ENCODE measurements at places on chromosomes 12 and 14.

DNA sequence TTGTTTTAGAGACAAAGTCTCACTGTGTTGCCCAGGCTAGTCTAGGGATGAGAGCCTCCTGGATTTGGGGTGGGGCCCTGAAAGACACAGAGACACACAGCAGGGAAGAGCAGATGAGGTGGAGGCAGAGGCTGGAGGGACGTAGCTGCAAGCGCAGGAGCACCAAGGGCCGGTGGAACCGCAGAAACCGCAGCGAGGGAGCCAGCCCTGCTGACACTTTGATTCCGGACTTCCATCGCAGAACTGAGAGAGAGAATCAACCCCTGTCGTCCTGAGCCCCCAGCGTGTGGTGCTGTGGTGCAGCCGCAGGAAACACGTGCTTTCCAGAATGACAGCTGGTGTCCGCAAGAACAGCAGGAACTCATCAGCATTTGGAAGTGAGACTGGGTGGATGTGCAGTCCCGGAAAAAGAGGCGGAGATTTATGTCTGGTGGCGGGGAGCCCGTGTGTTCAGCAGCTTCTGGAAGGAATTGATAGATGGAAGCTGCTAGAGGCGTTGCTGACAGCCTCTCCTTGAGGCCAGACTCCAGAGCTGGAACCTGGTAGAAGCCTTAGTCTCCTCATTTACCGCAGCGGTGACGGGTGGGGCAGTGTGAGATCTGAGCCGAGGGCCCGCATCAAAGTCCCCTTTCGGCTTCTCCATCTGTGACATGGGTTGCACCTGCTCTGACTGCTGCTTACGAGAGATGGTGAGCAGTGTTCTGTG lies 21.9 kb upstream of the KLC1 start:
- DNase-seq, result peak; percentile 88

GRCh38 chr14:68283378-68284123 lies 464.0 kb downstream of the RAD51B start:
- DNase-seq, result no peak

DNA sequence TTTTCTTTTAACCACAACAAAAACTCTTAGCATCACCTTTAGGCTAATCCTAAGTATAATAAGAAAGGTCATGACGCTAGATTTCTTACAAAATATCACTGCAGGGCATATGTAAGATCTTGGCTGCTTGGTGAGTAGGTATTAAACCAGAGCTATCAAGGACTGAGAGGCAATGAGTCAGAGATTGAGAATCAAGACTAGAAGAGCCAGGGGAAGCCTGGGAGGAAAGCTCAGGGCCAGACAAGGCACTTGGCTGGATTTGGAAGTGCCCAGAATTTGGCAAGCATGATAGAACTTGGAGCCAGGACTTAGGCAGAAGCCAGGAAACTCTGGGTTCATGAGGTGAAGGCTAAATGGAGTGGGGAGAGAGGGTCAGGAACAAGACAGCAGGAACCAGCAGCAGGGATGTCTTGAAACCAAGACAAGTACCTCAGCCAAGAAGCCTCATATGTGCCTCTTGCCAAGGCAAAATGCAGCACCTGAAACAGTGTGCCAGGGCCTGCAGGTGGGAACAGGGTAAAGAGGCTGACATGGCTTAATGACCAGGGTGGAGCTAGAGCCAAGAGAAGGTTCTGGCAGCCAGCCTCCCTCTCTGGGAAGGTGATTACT lies 49.9 kb downstream of the PTHLH start:
- no peak for DNase-seq

DNA sequence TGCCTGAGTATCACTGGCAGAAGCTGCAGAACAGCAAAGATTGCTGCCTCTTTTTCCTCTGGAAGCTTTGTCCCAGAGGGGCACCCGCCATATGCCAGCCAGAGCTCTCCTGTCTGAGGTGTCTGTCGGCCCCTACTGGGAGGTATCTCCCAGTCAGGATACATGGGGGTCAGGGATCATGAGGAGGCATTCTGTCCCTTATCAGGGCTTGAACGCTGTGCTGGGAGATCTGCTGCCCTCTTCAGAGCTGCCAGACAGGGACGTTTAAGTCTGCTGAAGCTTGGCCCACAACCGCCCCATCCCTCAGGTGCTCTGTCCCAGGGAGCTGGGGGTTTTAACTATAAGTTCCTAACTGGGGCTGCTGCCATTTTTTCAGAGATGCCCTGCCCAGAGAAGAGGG lies 20.3 kb downstream of the CLEC2B start:
- no peak for DNase-seq

GRCh38 chr12:32505067-32505945 lies 105.9 kb downstream of the FGD4 start:
- DNase-seq, result peak; percentile 26

- DNase-seq, result no peak
These were observed 14.2 kb downstream of the CABP1 start for GRCh38 chr12:120654656-120655055.

DNA sequence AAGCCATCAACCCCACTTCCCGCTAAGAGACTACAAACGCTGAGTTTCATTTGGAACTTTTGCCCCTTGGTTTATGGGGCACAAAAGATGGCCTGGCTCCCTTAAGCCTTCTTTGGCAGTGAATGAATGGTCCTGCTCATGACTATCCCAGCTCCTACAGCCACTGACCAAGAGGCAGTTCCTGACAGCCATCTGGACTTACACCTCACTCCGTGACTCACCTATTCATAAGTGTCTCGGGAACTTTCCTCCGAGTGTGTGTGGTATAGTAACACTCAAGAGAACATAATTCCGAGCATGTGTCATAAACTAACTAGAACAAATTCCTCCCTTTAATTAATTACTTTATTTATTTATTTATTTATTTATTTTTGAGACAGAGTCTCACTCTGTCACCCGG lies 51.9 kb upstream of the NUDT4 start:
- no peak for DNase-seq

GRCh38 chr14:89833120-89833532 lies 121.4 kb downstream of the EFCAB11 start:
- no peak for DNase-seq

- no peak for DNase-seq
These were observed 85.1 kb upstream of the CCDC198 start for GRCh38 chr14:57578801-57579200.

DNA sequence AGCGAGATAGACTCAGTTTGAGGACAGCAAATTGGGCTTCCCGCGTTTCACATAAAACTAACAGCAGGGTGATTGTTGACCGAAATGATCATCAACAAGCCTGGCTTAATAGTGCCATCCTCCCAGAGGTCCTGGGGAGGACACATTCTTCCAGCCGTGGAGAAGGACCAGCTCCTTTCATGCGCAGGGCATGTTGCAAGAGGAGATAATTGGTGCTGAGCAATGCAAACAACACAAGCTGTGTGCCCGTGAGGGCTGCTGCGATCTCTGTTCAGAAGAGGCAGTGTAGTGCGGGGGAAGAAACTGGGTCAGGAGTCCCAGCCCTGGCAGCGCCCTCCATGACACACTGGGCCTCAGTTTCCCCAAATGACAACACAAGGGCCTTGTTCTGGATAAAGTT lies 54.3 kb downstream of the CCDC85C start:
- DNase-seq, result no peak

Data from RPMI8226 (cell line).